ENCODE measurements at places on chromosomes 4 and X. TPM values are rescaled to one million over a fixed set of nuclear protein-coding genes. Genes with fewer than 3 reads are reported as not detected.

The PPP2R2C gene
- 0.65 TPM for total RNA-seq

The COL4A5 gene
- 36.3 TPM for total RNA-seq

GRCh38 chrX:49155243-49155899, 7.2 kb upstream of the MAGIX start:
- H3K4me1 ChIP-seq = no peaks in the 10 kb centered on the region
- no peaks in the 10 kb centered on the region for H3K27me3 ChIP-seq
- peak overlapping the region; percentile 99 for H3K27ac ChIP-seq
- DNase-seq = peak; percentile 53

DNA sequence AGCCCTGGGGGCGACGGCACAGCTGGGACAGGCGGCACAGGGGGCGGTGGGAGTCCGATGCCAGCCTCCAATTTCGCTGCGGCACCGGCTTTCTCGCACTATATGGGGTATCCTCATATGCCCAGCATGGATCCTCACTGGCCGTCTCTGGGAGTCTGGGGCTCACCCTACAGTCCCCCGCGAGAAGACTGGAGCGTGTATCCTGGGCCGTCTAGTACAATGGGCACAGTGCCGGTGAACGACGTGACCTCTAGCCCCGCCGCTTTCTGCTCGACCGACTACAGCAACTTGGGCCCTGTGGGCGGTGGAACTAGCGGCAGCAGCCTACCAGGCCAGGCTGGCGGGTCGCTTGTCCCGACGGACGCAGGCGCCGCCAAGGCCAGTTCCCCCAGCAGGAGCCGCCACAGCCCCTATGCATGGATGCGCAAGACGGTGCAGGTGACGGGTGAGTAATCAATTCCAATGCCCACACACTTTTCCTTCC, 500 bp downstream of the CDX4 start:
- no peaks in the 10 kb centered on the region for H3K4me1 ChIP-seq
- H3K36me3 ChIP-seq = no peaks in the 10 kb centered on the region
- H3K4me3 ChIP-seq = no peak overlapping the region
- peak; percentile 63 for DNase-seq
- no peaks in the 10 kb centered on the region for H3K27me3 ChIP-seq

GRCh38 chr4:77031544-77031943, 44.2 kb downstream of the CCNI start:
- DNase-seq = no peak
- H3K4me1 ChIP-seq = no peaks in the 10 kb centered on the region
- no peak overlapping the region for H3K4me3 ChIP-seq
- no peaks in the 10 kb centered on the region for H3K27me3 ChIP-seq

DNA sequence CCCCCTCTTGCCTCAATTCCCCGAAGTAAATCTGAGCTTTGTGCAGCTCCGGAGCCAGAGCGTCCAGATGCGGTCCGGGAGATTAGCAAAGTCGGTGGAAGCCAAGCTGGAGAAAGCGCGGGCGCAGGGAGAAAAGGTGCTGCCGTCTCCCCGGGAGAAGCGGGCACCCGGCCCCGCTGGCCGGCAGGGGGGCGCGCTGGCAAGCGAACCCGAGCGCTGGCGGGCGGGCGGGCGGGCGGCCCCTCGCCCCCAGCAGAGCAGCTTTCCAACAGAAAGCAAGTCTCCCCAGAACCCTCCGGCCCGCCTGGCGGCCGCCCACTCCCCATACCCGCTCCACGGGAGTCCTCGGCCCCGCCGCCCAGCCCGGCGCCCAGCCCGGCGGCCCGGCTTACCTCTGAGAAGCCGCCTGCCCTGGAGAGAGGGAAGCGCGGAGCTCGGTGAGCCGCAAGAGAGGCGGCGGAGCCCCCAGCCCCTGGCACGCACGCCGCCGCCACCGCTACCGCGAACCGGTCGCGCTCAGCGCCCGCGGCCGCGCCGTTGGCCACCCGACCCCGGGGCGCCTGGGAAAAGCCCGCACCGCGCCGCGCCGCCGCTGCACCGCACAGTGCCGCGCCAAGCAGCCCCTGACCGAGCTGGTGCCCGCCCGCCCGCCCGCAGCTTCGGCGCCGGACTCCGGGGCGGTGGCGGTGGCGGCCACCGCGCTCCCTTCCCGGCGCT, 529 bp upstream of the CITED1 start:
- H3K36me3 ChIP-seq = no peaks in the 10 kb centered on the region
- no peaks in the 10 kb centered on the region for H3K27me3 ChIP-seq
- peak overlapping the region; percentile 61 for H3K4me3 ChIP-seq
- H3K4me1 ChIP-seq = no peaks in the 10 kb centered on the region
- no peak overlapping the region for H3K27ac ChIP-seq
- no peak for DNase-seq

GRCh38 chr4:168710353-168710946, 213.6 kb downstream of the PALLD start:
- H3K36me3 ChIP-seq = no peaks in the 10 kb centered on the region
- peak overlapping the region; percentile 96 for H3K27ac ChIP-seq
- no peaks in the 10 kb centered on the region for H3K27me3 ChIP-seq
- peaks cover 4% of the 10 kb centered on the region for H3K4me1 ChIP-seq
